Left cardiac atrium (tissue), 4 donors: ENCODE measurements at places on chromosomes 5 and 9. TPM values are rescaled to one million over a fixed set of nuclear protein-coding genes. Genes with fewer than 3 reads are reported as not detected.

- no peak for DNase-seq
Measured at GRCh38 chr9:1617419-1617818, 397.7 kb upstream of the SMARCA2 start.

DNA sequence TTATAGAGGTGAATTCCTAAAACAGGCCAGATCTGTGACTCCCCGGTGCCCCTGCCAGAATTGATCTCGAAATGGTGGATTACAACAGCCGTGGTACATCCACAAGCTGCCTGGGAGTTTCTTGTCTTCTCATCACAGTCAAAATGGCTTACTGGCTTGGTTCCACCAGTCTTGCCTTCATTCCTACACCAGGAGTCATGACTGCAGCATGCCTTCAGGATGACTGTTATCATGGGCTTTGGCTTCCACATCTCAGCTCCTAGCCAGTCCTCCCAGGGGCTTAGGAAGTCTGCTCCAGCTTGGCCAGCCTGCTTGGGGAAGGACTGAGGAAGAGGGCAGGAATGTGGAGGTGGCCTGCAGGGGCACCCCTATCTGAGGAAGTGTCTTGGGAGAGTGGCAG, 132.9 kb upstream of the NR3C1 start:
- peak; percentile 43 for DNase-seq

DNA sequence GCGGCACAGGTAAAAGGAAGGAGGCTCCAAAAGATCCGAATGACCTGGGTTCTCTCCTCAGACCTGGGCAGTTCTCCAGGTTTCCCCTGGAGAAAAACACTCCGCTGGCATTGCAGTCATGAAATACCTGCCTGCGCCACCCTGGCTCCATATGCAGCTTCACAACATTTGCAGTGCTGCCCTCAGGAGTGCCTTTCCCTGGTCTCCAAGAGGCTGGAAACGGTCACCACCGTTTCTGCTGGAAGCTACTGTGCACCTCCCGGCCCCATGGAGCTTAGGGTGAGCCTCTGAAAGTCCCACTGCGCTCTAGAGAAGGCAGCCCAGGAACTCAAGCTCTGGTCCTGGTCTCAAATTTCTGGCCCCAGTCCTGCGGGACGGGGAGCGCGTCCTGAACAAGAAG, 670 bp downstream of the UGT3A1 start:
- no peak for DNase-seq

Gene TYRP1
- 32.8 TPM for total RNA-seq

Gene IFNA21
- total RNA-seq: not detected

DNA sequence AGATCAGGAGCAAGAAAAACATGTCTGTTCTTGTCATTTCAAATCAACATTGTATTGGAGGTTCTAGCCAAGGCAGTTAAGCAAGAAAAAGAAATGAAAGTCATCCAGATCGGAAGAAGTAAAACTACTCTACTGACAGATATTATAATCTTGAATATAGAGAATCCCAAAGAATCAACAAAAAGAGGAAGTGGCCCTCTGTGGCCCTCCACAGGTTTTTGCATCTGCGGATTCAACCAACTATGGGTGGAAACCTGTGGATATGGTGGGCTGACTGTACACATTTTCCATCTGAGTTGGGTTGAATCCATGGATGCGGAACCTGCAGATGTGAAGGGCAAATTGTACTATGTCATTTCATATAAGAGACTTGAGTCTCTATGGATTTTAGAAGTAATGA, 35.1 kb downstream of the GAS1 start:
- DNase-seq: no peak

- no peak for DNase-seq
Measured at GRCh38 chr9:97280755-97281330, 26.6 kb upstream of the CCDC180 start.

Gene SARDH
- total RNA-seq: 1.4 TPM

DNA sequence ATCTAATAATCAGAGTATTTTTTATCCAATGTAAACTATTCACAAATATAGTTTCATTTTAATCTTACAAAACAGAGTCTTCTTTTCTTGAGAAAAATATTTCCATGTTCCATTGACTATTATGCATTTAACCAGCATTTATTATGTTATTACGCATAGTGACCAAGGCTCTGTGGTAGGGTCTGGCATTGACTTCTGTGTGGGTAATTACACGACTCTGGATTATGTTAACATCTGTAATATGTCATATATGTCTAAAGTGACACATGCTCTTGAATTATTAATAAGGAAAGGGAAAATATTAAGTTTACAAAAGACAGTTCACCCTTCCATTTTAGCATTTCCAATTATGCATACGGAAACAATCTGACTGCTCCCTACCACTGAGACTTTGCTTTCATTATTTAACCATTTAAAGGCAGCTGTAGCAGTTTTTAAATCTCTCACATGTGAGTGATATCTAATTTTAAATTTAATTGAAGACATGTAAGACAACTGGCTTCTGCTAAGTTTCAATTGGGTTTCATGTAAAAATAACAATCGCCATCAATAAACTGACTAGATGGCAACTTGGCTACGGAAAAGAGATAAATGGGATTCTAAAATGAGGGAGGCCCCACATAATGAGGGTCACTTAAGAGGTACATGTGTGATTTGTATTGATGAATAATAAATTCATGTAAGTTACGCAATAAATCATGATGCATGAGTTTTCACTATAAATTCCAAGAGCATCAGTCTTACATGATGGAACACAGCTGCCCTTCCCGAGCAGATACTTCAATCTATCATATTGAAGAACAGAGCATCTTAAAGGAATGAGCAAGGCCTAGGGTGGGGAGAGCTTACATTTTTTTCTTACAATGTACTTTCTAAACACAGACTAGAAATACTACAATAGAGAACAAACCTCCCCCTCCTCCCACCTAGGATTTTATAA, 1056.8 kb downstream of the MAT2B start:
- no peak for DNase-seq

DNA sequence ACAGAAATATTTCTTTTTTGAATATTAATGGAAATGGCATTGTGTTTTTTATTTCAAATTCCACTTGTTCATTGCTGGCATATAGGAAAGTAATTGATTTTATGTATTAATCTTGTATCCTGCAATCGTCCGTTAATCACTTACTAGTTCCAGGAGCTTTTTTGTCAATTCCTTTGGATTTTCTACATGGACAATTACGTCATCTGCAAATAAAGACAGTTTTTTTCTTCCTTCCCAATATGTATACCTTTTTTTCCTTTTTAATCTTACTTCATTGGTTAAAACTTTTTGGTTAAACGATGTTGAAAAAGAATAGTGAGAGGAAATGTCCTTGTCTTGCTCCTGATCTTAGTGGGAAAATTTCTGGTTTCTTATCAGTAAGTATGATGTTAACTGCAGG, 1.5 kb upstream of the TIFAB start:
- no peak for DNase-seq

- no peak for DNase-seq
Measured at GRCh38 chr5:57408714-57409113, 73.9 kb downstream of the ACTBL2 start.

- DNase-seq: peak; percentile 76
Measured at GRCh38 chr5:159819591-159820411, 96.5 kb upstream of the ADRA1B start.
